Stimulated activated naive CD4-positive, alpha-beta T cell treated with Interleukin-2 at 50 U/mL for 16 hours (primary cell): ENCODE measurements at places on chromosomes 6 and 20.

DNA sequence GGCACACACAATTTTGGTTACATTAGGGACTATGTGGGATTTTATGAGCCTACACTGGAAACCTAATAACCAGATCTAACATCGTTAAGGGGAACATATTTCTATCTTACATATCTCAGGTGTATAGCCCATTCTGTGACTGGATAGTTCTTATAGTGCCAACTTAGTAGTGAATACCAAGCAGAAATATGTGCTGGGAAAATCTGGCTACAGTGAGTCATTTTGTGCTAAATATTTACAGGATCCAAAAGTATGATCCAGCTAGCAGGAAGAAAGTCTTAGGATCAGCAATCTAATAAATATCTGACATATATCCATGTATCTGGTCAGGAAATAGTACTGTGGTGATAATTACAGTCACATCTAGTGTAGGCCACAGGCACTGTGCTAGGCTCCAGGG is 94.6 kb upstream of the INSM1 start:
- no peak for DNase-seq

GRCh38 chr6:168207421-168208175 is 112.0 kb downstream of the DACT2 start:
- DNase-seq, result no peak

GRCh38 chr6:41780551-41781365 is at the start of gene PRICKLE4:
PRICKLE4 (plus strand) TSS chr6:41780782; CDS start chr6:41783474, 2,692 bp downstream.
- no peak for DNase-seq

DNA sequence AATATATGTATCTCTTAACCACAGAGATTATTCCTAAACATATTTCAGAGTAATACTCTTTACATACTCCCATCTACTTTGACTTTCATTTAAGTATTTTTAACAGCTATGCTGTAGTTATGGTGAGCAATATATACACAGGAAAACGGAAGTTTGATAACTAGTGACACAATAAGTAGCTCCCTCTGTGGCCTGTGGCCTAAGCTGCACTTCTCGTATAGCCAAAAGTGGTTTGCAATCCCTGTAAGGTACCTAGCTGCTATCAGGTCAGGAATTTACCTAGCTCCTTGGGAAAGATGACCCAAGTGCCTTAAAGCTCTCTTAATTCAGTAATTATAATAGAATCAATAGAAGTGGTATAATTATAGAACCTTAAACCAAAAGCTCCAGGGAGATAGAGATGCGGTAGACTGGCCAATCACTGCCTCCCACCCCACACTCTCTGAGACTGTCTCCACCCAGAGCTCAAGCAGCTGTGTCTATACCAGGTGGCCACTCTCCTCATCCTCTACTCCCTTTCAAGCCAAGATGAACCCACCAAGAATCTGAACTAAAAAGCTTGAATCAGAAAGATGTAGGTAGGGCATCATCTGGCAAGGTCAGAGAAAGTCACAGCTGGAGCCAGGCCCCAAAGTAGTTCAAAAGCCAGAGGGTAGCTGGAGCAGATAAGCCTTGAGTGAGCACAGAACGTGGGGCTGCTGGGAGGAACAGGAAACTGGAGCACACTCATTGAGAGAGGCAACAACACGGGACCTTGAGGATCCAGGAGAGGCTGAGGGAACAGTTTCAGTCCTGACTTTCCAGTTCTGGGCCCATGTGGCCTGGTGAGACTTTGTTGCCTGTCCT is 84.9 kb upstream of the ASF1A start:
- DNase-seq, result no peak
